Activated effector memory CD4-positive, alpha-beta T cell treated with Interleukin-2 at 50 U/mL for 16 hours (primary cell): ENCODE measurements at places on chromosomes 5 and 9.

- DNase-seq, result no peak
These were observed 147.4 kb downstream of the ACTBL2 start for GRCh38 chr5:57335092-57335660.

- no peak for DNase-seq
These were observed 130.4 kb downstream of the OLFM1 start for GRCh38 chr9:135217836-135218235.

DNA sequence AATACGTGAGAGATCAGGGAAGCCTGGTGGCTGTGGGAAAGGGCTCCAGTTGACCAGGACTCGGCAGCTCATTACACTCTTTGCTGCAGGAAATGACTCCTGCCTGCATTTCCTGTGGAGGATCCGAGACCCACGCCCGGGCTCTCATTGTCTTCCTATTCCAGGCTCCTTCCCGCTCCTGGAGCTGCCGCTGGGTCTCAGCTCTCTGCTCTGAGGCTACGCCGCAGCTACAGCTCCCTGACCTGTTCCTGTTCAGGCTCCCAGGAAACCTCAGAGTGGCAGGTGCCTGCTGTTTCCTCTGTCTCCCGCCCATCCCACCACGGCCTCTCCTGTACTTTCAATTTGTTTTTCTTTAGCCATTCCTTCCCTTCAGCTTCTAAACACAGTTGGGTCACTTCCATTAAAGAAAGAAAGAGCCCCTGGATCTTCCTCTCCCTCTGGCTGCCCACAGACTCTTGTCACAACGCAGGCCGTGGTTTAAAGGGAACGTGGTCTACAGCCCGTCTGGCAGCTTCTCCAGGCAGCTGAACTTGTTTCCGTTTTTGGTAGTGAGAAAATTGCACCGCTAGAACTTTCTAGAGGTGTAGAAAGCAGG lies 71.5 kb downstream of the IL6ST start:
- no peak for DNase-seq

- DNase-seq, result no peak
These were observed 97.1 kb upstream of the TAF11L2 start for GRCh38 chr5:17400724-17401469.

GRCh38 chr9:103188781-103189350 lies 193.7 kb downstream of the CYLC2 start:
- DNase-seq, result no peak

DNA sequence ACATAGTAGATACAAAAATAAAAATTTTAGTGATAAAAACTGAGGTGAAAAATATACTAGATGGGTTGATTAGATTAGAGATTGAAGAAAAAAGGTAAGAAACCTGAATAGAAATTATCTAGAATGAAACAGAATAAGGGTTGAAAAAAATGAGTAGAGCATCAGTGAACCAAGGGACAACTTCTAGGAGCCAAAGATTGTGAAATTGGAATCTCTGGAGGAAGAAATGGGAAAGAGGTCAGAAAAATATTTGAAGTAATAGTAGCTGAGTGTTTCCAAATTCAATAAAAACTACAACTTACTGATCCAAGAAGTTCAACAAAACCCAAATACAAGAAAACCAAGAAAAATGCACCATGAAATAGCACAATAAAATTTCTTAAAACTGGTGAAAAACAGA lies 116.6 kb upstream of the STARD4 start:
- DNase-seq, result no peak

GRCh38 chr9:134227451-134228411 lies 63.4 kb upstream of the RNU6ATAC start:
- DNase-seq, result no peak

DNA sequence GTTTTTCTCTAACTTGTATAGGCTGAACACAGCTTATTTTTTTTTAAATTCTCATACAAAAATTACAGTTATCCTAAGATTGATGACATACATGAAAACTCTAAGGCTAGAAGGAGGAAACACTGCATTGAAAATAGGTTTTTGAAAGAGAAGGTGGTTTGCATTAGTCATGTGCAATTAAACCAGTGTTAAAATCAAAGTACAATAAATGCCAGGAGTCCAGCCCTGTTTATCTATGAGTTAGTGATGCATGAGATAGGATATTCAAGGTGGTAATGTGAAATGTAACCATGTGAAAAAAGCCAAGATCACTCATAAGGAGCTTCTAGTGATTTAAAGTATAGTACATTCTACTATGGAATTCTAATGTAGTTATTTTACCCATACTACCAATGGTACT lies 444.9 kb upstream of the CYLC2 start:
- DNase-seq, result no peak
